ENCODE measurements at places on chromosomes 2 and 18.

DNA sequence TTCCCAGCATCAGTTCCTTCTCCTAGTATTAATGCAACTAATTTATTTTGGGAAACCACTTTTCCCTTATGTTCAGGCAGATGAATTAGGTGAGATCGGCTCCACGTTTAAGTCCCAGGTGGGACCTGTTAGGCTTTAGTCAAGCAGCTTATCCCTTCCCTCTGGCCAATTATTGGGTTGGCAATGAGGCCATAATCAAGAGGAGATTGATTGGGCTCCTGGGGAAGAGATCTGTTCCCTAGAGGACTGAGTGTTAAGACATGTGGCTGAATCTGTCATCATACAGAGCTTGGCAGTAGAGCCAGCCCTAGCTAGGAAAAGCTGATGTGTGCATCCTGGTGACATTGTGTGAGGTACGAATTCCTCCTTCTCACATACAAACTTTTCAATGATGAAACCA is 104.4 kb downstream of the PTH2R start:
- no peak for DNase-seq

- no peak for DNase-seq
Measured at GRCh38 chr2:231602859-231603467, 10.3 kb downstream of the TEX44 start.

GRCh38 chr2:59756150-59756549 is 797.3 kb downstream of the BCL11A start:
- no peak for DNase-seq

- DNase-seq = no peak
Measured at GRCh38 chr2:45203400-45203799, 194.1 kb upstream of the SIX2 start.

GRCh38 chr2:88885275-88885674 is 193.8 kb downstream of the RPIA start:
- DNase-seq = no peak

DNA sequence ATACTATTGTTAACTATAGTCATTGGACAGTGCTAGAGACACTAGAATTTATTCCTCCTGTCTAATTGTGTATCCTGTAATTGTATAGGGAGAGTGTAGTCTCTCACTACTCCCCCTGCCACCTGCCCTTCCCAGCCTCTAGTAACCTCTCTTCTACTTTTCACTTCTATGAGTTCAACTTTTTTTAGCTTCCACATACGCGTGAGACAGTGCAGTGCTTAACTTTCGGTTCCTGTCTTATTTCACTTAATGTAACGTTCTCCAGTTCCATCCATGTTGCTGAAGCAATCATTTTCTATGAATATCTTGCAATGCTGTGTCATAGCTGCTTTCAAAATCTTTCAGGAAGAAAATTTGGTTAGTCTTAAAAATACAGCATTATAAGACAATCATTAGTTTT is 22.8 kb upstream of the RUFY4 start:
- DNase-seq = no peak

DNA sequence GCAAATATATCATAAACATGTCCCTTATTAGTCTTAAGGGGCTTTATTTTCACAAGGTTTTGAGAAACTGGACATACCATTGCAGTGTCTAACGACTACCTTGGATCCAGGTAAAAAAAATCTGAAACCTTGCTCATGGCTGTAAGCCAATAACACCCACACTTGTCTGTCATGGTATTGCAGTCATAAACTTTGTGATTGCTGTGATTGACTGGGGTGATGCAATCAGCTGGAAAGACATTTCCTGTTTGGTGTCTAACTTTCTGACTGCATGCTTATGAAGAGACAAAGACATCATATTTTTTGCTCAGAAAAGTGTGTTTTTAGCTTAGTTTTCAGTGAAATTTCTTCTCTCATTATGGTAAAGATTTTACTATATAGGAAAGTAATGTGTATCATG is 635.0 kb downstream of the TSN start:
- no peak for DNase-seq

- no peak for DNase-seq
Measured at GRCh38 chr2:136219963-136220362, 102.0 kb upstream of the CXCR4 start.

GRCh38 chr2:113025737-113026136 is 20.5 kb downstream of the IL36A start:
- DNase-seq = no peak

GRCh38 chr18:58997811-58998337 is 133.2 kb downstream of the ZNF532 start:
- DNase-seq = peak; percentile 75

- no peak for DNase-seq
Measured at GRCh38 chr18:37654731-37655369, 89.3 kb upstream of the CELF4 start.

- DNase-seq = no peak
Measured at GRCh38 chr18:48868468-48869466, 82.0 kb downstream of the SMAD7 start.

DNA sequence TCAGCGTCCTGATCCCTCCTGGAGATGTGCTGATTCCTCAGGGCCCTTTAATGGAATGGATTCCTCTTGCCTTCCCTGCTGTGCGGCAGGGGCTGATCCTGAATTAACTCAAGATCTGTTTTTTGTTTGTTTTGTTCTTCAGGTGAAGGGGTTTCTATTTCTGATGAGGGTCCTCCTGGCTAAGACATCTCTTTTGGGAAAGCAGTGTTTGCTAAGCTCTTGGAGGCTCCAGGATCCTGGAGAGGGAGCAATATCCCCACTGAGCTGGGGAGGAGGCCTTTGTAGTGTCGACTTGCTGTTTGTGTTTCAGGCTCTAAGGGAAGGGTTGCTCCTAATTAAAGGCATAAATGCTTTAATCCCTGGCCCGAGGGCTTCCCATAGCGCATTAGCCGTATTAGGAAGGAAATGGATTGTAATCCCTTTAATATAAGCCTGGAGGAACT is 65.3 kb upstream of the FOXI3 start:
- DNase-seq = no peak

DNA sequence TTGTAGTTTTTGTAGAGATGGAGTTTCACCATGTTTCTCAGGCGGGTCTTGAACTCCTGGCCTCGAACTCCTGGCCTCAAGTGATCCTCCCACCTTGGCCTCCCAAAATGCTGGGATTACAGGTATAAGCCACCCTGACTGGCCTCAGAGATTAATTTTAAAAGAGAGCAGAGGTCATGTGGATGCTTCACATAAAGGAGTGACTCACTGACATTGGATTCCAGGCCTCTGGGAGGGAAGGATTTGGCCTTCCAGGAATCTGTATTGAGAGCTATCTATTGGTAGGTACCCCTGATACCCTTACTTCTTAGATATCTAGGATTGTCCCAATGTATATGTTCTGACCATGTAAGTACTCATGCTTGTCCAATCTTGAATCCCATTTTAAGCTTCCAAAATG is 138.4 kb downstream of the FAM161A start:
- no peak for DNase-seq

GRCh38 chr18:11886577-11887110 is 21.5 kb downstream of the MPPE1 start:
- no peak for DNase-seq

DNA sequence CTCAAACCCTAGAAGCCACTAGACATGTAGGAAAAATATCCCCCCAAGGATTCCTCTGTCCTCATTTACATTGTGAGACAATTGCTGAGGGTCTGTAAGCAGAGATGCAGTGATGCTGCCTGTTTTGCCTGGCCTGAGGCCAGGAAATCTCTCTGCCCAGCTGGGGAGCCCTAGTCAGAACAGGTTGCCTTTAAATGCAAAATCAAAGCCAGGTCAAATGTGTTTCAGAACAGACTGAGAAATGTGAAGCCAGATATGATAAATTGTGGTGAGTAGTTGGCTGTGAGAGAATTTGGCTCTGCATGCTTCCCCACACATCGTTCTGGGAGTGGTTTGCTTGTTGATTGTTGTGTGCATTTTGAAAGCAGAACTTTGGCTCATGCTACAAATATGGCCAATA is 38.4 kb upstream of the NXPH2 start:
- DNase-seq = no peak

DNA sequence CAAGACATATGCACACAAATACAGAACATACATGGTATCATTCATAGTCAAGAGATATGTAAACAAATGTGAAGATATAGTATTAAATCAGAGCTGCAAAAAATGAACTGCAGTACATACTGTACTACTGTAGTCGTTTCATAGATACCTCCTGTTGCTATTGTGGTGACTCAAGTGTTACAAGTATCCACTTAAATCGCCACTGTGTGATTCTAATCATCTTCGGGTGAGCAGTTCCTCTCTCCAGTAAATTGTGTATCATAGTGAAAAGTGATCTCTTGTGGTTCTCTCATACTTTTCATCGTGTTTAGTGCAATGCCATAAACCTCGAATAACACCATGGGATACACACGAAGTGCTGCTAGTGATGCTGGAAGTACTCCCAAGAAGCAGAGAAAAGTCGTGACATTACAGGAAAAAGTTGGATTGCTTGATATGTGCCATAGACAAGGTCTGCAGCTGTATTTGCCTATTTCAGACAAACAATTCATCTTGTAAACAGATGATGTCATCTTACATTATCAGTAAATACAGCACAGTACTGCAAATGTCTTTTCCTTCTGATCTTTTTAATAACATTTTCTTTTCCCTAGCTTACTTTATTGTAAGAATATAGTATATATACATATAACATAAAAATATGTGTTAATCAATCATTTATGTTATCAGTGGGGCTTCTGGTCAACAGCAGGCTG is 222.2 kb downstream of the BCL11A start:
- DNase-seq = no peak

- no peak for DNase-seq
Measured at GRCh38 chr18:52341103-52341432, 1.1 kb downstream of the DCC start.

DNA sequence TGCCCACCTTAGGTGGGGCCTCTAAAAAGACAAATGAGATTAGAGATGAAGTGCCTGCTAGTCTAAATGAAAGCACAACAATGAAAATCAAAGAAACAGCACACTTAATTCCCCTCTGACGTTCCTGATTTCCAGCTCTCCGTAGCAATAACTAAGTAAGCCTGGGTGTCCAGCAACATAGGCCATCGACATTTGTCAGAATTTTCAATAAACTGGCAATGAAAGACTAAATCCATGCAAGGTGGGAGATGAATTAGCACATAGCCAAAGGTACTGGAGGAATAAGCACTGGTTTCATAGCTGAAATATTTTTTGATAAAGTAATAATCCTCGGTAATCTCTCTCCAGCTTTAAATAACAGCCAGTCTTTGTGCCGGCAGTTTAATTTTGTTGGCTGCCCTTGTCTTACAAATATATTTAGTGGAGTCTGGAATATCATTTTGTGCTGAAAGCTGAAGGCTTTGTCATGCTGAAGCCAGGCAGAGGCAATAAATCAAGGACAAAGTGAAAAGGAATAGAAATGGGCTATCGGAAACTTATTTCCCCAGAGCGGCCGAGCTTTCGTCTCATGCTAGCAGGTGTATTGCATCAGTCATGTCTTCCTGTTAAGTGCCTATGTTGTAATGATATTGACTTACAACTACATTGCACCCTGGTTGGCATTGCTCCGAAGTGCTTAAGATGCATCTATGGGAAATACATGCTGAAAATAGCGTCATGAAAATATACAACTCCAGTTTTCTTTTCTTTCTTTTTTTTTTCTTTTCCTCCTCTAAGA is 790.1 kb downstream of the CNTNAP5 start:
- no peak for DNase-seq

GRCh38 chr2:220163486-220163885 is 536.1 kb downstream of the SLC4A3 start:
- no peak for DNase-seq

DNA sequence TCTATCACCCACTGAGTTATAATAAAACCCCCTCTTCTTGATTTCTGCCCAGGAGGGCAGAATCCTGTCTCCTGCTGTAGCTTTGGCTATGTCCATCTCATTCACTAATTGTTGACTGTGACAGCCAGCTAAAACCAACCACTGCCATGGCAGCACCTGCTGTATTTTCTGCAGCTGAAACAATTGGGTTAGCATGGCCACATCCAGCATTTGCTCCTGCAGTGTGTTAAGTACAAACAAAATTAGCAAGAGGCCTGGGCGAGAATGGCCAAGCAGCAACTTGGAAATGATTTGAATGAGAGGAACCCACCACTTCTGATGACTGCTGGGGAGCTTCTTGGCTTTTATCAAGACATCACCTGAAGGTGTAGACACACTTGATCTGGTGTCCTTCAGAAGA is 89.4 kb upstream of the LRRTM1 start:
- no peak for DNase-seq

- DNase-seq = no peak
Measured at GRCh38 chr18:63234841-63235240, 84.7 kb downstream of the BCL2 start.

- no peak for DNase-seq
Measured at GRCh38 chr18:50312296-50313030, 25.0 kb upstream of the CXXC1 start.

GRCh38 chr18:25052511-25052921 is 299.4 kb downstream of the ZNF521 start:
- DNase-seq = no peak

GRCh38 chr18:38362286-38362792 is 796.7 kb upstream of the CELF4 start:
- no peak for DNase-seq

DNA sequence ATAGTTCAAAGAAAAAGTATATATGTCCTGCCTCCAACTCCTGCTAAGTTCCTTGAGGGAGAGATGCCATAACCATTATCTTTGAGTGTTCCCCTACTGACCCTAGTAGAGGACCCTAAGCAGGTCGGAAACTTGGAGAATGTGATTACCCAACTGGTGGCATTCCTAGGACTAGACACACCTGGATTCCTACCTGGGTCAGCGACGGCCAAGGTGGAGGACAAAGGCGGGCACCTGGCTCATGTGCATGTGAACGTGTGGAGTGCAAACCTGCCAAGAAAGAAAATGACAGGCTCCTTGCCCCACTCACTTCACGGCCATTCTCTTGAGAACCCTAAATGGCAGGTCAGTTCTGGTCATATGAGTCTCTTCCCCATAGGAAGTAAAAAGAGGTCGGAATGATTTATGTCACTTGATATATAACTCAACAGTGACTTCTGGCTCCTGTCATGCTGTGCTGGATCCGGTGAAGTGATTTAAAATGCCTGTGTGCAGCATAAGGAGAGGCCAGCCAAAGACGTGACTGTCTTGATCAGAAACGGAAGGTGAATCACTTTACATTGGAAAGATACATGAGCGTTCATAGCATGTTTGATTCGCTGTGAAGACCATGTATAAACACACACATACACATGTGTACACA is 371.6 kb downstream of the EIPR1 start:
- no peak for DNase-seq

DNA sequence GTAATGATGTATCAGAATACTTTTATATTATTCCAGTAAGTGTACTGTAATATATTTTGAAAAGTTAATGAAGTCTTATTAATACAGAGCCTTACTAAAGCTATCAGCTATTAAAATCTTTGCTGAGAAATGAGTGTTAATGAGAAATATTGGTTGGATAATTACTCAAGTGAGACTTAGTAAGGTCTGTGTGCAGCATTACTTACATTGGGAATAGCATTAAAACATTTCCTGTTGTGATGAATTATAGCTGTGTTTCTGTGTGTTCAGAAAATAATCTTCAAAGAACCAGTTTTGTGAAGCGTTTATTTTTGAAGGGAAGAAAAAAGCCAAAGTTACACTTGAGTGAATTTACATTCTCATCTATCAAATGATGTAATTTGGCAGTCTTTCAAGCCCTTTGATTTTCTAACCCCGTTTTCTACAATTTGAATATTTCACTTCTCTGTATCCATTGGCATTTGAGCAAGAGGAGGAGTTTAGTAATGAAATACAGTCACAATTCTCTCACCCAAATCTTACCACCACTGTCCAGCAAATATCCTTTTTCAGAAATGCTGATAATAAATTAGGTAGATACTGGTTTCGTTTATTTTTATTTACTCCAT is 123.5 kb upstream of the BOD1L2 start:
- no peak for DNase-seq

GRCh38 chr2:26008851-26009566 is 24.9 kb upstream of the RAB10 start:
- DNase-seq = no peak

Measured in amniotic stem cell (primary cell).